CD4-positive, alpha-beta T cell treated with Interleukin-21 for 1 hour (primary cell): ENCODE measurements at places on chromosomes 7 and 10.

DNA sequence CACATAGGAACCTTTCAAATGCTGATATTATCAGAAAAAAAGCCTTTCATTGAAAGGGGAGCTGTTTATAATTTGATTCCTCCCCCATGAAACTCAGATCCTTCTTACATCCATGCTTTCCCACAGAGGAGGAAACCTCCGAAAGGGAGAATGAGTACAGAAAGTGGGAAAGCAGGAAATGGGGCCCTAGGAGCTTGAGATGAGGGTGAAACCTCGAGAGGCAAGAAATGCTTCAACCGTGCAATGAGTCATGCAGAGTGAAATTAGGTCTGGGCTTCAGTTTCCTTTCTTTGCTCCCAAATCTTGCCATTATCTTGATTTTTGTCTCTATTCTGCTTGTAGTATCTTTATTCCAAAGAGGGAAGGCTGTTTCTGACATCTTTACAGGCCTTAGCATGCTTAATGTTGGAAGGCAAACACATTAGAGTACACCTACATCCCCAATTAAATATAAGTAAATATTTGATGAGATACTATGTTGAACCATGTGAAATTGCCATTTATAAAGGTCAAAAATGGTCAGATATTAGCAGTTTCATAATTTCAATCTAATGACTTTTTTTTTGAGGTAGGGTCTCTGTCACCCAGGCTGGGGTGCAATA is 79.1 kb downstream of the NAMPT start:
- DNase-seq: no peak

DNA sequence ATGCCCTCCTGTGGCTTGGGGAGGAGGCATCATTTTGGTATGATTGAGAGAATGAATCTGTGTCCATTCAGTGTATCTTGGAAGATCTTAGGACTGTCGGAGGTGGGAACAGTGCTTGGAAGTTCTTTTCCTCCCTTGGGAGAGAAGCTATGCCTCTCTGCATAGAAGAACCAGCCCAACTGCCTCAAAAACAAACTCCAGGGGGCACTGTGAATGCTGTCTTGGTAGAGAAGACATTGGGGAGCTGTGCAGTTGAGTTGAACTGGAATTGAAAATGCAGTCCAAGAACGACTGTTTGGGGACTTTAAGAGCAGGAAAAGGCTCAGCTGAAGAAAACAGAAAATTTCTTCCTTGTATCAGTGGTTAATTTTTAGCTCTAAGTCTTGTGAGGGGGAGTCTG is 4.9 kb upstream of the GJD4 start:
- no peak for DNase-seq

DNA sequence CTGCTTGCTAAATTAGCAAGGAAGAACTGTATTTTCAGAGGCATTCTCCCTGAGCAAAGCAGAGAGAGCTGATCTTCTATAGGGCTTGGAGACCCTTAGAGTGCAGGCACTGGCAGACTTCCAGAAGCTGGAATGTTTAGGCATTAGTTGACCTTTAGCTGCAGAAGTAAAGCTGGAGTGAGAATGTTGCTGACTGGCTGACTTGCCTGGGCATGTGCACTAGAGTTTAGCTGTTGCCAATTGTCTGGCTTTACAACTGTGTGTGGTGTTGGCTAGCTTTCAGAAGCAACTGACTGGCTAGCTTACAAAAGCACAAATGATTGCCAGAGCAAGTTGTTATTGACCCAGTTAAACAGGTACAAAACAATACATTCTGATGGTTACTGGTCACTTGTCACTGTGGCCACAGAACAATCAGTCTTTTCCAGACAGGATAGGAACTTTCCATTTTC is 25.1 kb downstream of the FAM13C start:
- no peak for DNase-seq

GRCh38 chr10:105875050-105875449 is 1234.0 kb downstream of the SORCS3 start:
- no peak for DNase-seq

DNA sequence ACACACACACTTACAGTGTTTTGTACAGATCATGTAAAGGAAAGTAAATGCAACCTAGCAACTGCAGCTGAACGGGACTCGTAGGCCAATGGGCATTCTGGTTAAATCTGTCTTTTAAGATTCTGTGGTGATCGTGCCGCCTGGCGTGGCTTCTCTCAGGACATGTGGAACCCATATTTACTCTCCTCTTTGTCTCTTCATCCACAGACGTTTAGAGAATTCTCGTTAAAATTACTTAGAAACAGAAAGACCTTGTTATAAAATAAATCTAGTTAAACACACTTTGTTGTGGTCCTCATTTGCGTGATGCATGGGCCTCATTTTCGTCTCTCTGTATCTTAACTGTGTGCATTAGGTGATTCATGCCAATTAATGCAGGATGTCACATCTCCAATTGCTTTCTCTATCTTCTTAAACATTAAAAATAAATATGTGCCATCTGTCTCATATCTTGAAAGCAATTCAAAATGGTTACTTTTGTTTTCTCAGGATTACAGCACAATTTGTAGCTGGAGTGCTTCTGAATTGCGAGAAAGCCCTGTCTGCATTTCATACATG is 11.5 kb downstream of the KLF6 start:
- DNase-seq: peak; percentile 71

DNA sequence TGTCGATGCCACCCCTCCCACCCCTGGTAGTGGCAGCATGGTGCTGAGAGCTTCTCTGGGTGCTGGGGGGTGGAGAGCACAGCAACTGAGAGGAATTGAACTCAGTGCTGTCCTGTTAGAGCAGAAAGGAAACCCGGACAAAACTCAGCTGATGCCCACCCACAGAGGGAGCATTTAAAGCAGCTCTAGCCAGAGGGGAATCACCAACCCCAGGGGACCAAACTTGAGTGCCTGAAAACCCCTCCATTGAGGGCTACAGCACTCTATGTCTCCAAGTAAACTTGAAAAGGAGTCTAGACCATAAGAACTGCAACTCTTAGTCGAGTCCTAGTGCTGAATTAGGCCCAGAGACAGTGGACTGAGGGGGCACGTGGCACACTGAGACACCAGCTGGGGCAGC is 16.8 kb upstream of the FOXI2 start:
- no peak for DNase-seq
